Liver (tissue), 10 donors: ENCODE measurements at places on chromosomes 5 and 9.

- DNase-seq = no peak
Observed at GRCh38 chr5:59169768-59170150, 586.9 kb downstream of the RAB3C start.

- no peak for DNase-seq
Observed at GRCh38 chr5:14880688-14881087, 9.1 kb upstream of the ANKH start.

DNA sequence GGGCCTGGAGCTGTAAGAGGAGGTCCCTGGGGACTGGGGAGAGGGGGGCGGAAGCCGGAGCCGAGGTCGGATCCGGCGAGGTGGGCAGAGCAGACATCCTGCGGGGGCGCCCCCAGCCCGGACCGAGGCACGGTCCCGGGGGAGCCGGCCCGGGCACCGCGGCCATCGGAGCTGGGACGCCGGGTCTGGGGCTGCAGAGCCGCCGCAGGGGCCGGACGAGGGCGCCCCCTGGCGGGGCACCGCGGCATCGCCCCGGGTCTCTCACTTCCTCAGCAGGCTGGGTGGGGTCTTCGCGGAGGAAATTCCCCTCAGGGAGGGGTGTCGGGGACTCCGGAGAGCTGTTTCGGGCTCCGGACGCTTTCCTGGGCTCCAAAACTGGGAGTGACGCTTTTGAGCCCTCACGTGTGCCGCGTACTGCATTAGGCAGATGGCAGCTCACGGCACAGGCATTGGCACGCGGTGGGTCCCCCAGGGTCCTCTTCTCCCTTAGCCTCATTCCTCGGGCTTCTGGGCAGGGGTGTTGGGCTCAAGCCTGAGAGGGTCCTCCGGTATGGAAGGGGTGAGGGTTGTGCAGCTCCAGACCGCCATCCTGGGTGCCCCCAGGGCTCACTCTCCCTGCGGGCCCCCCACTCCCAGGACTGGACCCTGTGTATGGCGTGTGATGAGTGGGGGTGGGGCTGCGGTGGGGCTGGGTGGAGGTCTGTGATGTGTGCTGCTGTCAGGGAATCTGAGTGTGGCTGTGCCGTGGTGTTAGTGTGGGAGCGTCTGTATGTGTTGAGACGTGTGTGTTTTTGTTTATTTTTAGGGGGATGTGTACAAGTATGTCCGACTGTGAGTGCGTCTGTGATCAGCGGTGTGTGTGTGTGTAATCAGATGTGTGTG is 29.6 kb downstream of the LHX2 start:
- peak; percentile 70 for DNase-seq

- DNase-seq = no peak
Observed at GRCh38 chr5:106822851-106823250, 847.9 kb downstream of the EFNA5 start.

- DNase-seq = no peak
Observed at GRCh38 chr5:80372780-80373179, 35.1 kb upstream of the ZFYVE16 start.

- no peak for DNase-seq
Observed at GRCh38 chr5:68839019-68839552, 254.7 kb upstream of the SLC30A5 start.

GRCh38 chr5:66322786-66323528 is 178.9 kb downstream of the SREK1 start:
- no peak for DNase-seq

- no peak for DNase-seq
Observed at GRCh38 chr9:91419222-91420191, 4.1 kb downstream of the NFIL3 start.

DNA sequence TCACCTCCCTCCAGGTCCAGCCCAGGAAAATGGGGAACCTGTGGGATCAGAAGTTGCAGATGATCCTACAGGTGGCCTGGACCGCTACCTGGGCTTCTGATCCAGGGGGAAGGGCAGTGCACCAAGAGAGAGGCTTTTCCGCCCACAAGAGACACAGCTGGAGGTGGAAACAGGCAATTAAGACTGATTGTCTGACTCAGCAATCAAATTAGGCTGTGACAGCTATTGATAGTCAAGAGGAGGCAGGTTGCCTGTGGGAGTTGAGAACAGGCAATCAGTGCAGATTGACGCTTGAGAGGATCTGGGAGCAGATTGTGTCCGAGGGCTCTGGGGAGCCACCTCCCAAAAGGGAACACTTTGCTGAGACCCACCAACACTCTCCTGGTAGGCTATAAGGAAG is 71.1 kb upstream of the SLC44A1 start:
- no peak for DNase-seq

GRCh38 chr9:87088621-87089365 is 141.5 kb upstream of the GAS1 start:
- no peak for DNase-seq

DNA sequence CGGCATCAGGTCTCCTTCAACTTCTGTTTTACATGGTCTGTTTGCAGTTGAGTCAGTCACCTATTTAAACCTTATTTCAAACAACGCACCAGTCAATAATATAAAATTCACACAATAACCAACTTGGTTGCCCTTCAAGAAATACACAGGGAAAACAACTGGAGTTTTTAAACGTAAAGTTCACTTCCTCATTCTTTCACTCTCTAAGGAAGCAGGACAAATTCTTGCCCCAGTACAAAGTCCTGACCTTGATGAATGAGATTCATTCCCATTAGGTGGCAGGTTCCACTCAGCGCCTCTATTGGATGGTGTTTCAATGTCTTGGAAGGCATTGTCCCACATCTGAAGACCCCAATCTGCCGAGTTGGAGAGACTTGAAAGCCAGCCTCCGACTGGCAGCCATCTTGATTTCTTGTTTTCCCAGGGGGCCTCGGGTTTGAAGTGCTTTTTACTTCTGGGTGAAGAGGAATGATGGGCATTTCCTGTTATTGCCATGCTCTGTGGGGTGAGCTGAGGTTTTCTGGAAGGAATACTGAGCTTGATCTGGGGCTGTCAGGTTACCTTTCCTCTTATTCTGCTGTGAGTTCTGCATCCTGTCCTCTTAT is 105.0 kb downstream of the ACER2 start:
- no peak for DNase-seq

DNA sequence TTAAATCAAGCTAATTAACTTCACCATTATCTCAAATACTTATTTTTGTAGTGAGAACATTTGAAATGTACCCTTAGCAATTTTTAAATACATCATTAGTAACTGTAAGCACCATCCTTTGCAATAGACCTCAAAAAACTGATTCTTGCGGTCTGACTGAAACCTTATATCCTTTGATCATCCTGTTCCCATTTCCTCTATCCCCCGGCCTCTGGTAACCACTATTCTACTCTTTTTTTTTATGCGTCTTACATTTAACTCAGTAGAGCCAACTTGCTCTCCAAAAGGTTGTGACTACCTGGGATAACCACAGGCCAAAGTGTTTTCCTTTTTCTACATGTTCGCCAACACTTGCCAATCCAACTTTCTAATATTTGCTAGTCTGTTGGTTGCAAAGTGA is 106.1 kb downstream of the IRX1 start:
- no peak for DNase-seq

GRCh38 chr5:72503888-72504491 is 3.2 kb downstream of the ZNF366 start:
- no peak for DNase-seq

DNA sequence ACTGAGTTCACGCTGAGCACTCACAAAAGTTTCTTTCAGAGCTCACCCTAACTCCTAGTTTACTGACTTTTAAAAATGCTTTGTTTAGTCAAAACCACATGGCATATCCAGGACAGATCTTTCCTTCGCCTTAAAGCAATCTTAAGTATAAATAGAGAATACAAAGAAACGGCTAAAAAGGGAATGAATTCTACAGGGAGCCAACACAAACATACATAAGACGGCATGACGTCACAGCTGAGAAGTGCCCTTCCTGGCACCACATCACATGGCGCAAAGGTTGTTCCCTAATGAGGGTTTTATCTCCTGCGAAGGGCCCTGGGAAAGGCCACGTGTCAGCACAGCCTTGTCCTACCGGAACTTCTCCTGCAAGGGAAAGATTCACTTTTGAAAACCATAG is 141.3 kb downstream of the IRX1 start:
- DNase-seq = no peak

GRCh38 chr9:111957856-111958631 is 61.4 kb downstream of the UGCG start:
- no peak for DNase-seq

GRCh38 chr9:135945969-135946368 is 15.2 kb downstream of the UBAC1 start:
- no peak for DNase-seq

DNA sequence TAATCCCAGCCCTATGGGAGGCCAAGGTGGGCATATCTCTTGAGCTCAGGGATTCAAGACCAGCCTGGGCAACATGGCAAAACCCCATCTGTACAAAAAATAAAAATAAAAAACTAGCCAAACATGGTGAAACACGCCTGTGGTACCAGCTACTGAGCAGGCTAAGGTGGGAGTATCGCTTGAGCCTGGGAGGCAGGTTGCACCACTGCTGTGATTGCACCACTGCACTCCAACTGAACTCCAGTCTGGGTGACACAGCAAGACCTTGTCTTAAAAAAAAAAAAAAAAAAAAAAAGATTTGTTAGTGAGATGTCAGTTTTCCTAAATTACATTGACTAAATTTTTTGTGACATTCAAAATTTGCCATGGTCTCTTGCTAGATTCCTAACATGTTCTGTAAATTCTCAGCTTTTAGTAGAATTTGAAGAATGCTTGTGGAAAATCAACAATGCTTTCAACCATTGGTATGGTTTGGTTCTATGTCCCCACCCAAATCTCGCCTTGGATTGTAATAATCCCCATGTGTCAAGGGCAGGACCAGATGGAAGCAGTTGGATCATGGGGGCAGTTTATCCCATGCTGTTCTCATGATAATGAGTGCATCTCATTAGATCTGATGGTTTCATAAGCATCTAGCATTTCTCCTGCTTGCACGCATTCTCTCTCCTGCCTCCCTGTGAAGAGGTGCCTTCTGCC is 236.1 kb downstream of the ARRDC3 start:
- DNase-seq = no peak

DNA sequence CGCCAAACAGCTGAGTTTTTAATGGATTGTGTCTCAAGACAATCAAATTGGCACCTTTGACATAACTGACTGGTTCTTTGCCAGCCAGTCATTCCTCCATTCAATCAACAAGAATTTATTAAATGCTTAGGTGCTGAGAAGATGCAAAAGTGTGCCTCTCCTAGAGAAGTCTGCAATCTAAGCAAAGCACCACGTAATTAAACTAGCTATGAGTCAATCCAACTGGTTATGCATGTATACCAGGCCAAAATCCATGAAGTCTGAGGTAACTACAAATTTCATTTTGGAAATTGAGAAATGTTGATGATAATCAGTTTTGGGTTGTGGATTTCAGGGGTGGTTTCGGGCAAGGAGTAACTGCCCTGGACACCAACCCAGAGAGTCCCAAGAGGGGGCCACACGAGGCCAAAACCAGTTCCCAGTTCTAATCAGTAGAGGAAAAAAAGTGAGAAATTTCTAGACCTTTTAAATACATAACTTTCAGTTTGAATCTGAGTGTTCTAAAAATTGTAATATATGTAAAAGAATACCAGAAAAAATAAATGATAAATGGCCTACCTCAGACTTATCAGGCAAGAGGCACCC is 92.6 kb downstream of the EFNA5 start:
- DNase-seq = no peak

GRCh38 chr9:133514460-133515239 is 10.1 kb downstream of the MYMK start:
- DNase-seq = no peak

DNA sequence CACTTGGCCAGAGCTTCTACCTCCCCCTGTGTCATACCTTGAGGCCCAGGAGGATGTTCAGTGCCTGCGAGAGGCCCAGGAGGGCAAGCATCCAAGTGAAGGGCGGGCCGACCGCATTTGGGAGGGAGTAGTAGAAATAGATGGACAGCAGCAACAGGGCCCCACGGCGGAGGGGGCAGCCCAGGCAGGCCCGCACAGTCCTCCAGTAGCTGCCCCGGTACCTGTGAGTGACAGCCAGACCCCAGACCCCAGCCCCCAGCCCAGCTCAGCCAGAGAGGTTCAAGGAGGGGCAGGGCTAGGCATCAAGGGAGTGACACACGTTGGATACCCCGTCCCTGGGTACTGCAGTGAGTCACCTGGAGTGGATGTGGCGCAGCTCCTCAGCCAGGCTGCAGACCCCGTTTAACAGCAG is 1.4 kb downstream of the STING1 start:
- DNase-seq = no peak

DNA sequence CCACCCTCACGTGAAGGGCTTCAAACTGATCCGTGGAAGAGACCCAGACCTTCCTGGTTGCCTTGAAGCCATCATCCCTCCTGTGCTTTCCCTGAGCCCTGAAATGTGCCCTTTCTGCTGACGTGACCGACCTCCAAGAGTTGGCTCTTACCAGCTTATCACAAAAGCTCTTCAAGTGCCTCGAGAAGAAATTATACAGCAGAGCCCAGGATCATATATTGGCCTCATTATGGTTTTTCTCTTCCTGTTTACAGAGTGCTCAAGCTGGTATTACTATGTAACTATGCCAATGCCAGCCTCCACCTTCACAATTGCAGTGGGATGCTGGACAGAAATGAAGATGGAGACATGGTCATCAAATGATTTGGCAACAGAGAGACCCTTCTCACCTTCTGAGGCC is 66.0 kb downstream of the AOPEP start:
- DNase-seq = no peak

GRCh38 chr5:84372066-84372695 is 12.5 kb downstream of the EDIL3 start:
- DNase-seq = no peak

DNA sequence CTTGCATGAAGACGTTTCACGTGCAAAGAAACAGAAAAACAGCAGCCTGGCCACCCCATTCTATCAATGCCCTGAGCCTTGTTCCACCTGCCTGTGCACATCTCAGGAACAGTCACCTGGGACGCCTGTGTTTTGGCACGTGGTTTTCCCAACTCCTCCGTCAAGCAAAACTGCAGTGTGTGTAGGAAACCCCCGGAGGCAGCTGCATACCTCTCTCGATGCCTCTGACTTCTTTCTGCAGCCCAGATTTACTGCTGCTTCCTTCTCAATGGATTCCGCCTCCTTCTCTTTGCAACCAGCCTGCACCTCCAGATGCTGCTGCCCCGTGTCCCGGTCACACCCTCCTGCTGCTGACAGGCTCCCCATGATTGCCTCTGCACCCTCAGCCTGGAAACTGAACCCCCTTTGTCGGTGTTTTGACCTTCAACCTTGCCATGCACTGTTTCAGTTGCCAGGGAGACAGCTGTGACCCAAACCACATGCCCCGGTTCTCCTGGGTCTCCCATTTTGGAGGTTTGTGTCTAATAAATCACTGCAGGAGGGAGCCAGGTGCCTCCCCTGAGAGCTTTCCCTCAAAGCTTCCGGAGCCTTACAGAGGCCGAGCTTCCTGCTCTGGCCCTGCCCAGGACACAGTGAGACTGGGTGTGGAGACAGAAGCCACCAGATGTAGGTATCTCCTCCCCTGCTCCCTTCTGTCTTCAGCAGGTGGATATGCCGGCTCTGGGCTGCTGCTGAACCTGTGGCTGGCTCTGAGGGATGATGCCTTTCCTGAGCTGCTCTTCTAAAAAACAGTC is 395.5 kb upstream of the IRX1 start:
- DNase-seq = no peak

- DNase-seq = no peak
Observed at GRCh38 chr5:95084757-95085156, 200.1 kb downstream of the MCTP1 start.

GRCh38 chr5:59773294-59773693 is 120.2 kb downstream of the PDE4D start:
- DNase-seq = no peak
